Stimulated activated CD8-positive, alpha-beta memory T cell treated with anti-CD3 and anti-CD28 coated beads, Interleukin-4, amount 100 ng/mL, for 4 hours (primary cell): ENCODE measurements at places on chromosomes 6 and 20.

GRCh38 chr6:165858586-165858985, 195.5 kb upstream of the PDE10A start:
- no peak for DNase-seq

- no peak for DNase-seq
Measured at GRCh38 chr20:61966492-61967244, 99.0 kb downstream of the TAF4 start.

DNA sequence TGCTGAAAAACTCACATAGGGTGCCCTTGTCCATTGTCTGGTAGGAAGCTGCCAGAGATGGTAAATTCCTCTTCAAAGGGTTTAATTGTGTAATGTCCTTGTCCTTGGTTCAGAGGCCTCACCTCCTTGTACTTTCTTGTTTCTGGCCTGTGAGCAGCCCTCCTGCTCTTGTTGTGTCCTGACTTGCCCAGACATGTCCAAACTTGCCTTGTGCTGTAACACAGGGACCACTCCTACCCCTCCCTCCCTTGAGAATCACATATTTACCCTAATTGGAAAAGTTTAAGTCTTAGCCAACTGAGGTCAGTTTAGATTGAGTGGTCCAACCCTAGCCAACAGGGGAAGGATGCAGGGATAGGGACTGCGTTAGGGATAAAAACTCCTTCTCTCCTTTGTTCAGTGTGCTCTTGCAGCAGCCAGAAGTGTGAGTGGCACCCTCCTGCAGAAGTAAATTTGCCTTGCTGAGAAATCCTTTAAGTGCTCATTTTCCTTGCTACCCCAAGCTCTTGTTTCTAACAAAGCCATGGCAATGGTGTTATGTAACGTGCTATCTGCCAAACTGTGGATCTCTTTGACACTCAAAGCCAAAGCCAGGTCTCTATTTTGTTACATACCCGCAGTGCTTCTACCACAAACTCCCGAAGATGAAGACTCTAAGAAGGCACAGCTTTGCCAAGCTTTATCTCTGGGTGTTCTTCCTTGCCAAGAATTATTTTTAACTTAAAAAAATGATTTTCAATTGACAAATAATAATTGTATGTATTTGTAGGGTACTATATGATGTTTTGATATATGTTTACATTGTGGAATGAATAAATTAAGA, 414.5 kb downstream of the ESR1 start:
- DNase-seq: no peak

DNA sequence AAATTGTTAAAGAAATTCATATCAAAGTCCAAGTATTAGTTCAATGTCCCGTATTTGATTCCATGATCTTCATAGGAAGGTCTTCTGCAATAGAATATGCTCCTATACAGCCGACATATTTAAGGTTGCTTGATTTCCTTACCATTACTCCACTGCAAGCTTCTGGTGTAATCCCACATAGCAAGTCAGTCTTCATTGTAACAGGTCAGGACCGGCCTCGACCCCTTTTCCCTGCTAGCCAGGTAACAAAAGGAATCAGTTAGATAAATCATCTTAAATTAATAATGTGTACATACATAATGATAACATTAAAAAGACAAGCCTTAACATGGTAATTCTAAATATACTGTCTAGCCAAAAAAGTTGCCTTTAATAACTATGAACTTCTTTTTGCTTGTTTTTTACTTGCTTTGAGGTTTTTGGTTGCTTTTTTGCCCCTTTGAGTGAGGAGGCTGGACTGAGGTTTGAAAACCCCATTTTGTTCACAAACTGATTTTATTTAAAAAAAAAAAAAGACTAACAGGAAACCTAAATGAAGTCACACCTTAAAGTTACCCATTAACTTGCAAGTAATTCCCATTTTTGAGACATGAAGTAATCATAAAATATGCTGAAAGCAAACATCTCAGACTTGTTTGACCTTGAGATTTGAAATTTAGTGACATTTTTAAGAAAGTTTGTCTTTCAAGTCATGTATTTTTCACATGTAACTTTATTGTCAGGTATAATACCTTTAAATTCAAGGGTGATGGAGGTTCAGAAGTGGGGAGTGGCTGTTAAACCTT, 19.2 kb upstream of the SNX14 start:
- DNase-seq: no peak

- DNase-seq: no peak
Measured at GRCh38 chr6:141990840-141991239, 141.9 kb upstream of the GJE1 start.

DNA sequence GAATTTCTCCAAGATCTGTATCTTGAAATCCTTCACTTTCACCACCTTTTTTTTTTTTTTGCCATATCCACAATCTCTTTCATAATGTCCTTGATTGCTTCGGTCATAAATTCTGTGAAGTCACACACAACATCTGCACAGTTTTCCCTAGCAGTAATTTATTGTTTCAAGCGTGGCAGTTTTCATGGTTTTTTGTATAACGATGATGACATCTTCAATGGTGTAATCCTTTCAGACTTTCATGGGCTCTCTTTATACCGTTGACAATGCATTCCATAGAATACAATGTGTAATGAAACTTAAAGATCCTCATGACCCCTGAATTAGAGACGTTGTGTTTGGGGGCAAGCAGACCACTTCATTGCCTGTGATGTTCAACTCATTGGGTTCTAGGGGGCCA, 693.1 kb downstream of the PTPRT start:
- DNase-seq: no peak

DNA sequence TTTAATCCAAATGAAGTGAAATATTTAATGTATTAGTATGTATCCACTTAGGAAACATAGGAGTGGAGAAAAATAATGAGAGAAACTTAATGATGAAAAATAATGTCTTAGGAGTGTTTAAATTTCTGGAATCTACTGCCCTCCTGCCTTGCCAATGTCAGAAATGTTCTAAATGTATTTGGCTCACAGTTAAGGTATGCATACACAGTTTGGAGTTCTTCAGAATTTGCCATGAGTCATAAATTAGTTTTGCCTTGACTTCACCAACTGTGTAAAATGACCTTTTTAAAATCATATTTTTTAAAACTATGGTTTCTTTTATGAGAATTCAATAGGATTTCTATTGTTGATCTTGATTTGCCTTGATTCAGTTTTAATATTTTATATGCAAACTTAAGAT, 191.7 kb upstream of the HSF2 start:
- DNase-seq: no peak

GRCh38 chr20:59421089-59421488, 120.7 kb downstream of the EDN3 start:
- no peak for DNase-seq

DNA sequence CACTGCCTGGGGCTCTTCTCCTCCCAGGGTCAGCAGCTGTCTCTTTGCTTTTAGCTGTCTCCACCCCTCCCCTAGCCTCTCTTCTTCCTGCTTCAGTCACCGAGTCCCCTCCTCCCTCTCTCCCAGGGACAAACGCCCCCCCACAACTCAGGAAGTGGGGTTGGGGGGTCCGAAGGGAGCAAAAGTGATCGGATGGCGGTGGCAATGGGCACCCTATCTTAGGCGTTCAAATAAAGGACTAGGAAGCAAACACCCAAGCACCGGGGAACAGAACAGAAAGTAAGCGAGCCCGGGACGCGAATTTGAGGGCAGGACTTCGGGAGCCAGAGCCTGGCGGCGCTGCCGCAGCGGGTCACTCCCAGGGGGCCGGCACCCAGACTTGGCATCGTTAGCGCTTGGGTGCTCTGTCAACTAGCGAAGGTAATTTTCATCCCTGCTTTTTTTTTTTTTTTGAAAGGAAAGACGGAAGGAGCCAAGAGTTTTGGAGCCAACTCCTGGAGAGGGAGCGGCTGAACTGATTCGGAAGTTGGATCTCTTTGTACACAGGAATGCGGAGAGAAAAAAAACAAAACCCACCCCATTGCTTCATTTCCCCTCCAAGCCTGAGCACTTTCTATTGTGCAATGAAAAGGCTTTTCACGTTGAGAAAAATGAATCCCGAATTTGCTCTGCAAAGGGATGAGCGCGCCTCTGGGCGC, 815 bp upstream of the ITPR3 start:
- no peak for DNase-seq

DNA sequence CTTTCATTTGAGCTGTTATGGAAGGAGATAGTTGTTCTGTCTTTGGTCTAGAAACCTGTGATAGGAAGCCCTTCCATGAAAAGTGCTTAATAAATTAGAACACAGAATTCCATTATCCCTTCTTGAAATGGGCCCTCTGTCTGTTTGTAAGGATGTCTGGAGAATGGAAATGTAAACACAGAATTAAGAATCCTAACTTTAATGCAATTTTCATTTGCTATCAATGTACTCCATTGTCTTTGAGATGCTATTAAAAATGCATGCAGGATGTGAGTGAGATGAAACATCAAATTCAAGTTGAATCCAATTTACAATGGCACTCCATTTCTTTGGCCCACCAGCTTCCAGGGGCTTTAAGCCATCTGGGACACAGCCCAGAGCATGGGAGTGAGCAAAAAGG, 13.9 kb upstream of the AARS2 start:
- DNase-seq: no peak

DNA sequence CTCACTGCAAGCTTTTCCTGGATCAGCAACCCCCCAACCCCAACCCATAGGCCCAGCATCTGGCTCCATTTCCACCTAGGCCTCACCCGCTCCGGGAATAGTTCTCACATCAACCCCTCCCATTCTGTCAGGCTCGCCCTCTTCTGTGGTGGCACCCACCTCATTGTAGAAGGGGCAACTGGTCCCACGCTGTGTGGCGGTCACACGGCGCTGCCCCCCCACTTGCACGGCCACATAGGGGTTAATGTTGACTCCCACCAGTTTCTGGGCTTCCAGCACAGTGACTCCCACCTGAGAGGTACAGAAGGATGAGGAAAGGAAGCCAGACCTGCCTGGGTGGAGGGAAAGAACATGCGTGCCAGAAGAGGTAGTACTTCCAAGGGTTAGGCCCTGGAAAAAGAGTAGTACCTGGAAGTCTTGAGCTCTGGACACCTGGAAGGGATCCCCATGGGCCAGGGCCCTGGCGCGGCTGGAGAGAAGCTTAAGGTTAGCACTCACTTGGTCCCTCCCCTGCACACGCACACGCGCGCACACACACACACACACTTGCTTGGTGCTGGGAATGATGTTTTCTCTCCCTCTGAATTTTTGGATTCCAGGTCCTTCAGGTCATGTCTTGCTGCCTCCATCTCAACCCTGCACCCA, 12.7 kb upstream of the SPAG4 start:
- DNase-seq: no peak

DNA sequence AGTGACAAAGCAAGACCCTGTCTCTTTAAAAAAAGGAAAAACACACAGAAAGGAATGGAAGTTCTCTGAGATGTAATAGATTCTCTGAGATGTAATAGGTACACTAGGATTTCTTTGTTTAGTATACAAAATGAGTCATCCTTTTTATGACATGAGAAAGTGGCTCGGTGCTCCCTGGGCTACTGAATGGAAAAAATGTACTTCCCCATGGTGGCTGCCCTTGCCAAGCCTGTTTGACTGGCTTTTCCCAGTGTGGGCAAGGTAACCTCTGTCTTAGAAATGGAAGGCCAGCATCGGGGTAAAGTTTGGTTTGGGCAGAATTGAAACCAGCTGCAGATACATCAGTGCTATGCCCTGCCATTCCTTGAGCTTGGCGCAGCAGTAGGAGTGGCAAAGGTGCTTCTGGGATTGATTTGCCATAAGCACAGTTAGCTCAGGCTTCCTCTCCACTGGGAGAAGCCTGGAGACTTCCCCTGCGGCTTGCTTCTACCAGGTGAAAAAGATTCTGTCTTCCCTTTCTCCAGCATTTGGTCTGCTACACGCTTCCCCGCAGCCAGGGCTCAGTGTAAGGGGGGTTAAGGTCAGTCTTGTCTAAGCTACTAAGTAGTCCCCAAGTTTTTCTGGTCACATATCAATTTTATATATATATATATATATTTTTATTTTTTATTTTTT, 24.5 kb downstream of the ARFGEF2 start:
- no peak for DNase-seq

DNA sequence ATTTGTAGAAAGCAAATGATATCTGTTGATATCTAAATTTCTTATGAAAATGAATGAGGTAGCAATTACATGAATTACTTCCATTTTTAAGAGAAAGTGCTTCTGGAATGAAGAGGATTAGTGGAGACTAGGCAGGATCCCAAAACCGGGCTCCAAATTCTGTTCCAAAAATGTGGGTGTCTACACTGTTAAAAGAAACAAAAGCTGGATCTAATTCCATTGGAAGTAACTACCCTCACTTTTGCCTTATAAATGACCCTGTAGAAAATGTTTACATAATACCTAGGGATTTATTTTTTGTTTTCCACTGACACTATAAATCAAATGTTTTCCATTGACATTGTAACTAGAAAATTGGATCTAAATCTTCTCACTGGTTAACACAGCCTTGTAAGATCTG, 454.9 kb upstream of the JARID2 start:
- no peak for DNase-seq

- no peak for DNase-seq
Measured at GRCh38 chr20:62120990-62121775, 1.1 kb upstream of the LSM14B start.

GRCh38 chr6:142412658-142413057, 110.9 kb downstream of the ADGRG6 start:
- no peak for DNase-seq
